ENCODE measurements at places on chromosomes 6 and 20.

DNA sequence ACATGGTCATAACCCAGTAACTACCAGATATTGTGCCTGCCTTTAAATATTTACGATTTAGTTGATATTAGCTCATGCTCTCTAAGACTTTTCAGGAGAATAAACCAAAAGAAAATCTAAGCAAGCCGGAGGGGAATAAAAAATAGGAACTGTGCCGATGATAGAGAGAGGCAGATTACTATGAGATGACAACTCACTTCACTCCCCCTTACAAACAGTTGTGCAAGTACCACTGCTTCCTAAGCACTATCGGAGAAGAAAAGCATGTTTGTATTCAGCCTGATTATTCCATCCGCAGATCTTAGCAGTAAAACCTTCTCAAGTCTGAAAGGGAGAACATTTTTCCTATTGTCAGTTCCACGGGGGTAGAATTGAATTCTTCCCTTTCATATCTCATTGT lies 294.4 kb downstream of the KCNQ5 start:
- DNase-seq = no peak

DNA sequence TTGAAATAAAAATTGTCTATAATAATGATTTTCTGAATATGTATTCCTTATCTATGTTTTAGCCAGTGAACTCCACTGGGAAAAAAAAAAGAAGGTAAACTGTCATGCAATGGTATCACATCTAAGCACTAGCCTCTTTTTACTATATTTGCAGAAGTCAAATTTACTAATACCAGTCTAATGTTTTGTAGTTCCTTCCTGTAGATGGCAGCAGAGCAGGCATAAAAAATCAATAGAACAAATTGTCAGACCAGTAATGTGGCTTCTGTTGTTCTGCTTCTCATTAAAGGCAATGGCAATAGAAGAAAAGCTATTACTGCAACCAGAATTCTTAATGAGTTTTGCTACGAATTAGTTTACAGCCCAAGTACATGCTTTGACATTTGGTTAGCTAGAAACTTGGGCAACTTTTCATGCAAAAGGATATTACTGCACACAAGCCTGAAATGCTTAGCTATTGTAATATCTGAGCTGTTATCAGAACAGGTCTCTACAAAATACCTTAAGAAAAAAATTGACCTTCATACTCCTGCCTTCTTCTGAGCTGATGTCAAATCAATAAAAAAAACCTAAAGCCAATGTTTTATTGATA lies 476.9 kb downstream of the KHDRBS2 start:
- no peak for DNase-seq

GRCh38 chr6:47187893-47188587 lies 121.7 kb downstream of the TNFRSF21 start:
- peak; percentile 77 for DNase-seq

DNA sequence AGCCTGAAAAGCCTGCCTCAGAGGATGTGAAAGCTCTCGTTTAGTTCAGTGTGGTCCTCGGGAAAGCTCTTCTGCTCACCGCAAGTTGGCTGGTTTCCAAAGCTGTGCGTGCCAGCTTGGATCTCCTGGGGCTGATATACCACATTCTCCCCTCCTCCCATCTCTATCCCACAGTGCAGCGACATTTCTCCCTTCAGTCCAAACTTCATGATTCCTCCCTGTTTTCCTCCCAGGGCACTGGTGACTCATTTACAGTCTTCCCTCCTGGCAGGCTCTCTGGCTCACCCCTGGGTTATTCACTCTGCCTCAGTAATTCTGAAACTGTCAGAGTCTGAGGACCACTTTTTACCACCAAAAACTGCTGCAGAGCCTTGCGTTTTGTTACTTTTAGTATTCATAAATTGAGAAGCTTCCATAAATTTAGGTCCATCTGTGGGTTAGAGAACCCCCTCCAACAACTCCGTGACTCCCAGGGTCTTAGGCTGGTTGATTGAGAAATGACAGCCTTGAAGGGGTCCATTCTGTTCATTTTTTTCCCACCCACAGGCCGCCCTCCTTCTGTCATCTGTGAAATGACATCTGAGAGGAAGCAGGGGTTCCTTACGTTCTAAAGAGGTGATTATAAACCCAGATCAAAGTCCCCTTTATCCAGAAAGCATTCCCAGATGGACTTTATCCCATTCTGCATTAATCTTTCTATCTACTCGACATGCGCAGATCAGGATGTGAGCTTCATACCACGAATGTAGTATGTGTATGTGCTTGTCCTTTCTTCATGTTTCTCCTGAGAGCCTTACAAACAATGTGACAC lies 6.1 kb downstream of the TRIM10 start:
- peak; percentile 92 for DNase-seq

Measured in fibroblast of skin of right biceps (primary cell).